ENCODE measurements at places on chromosomes 3 and 15.

- no peak for DNase-seq
Measured at GRCh38 chr15:37873336-37873735, 61.1 kb upstream of the TMCO5A start.

DNA sequence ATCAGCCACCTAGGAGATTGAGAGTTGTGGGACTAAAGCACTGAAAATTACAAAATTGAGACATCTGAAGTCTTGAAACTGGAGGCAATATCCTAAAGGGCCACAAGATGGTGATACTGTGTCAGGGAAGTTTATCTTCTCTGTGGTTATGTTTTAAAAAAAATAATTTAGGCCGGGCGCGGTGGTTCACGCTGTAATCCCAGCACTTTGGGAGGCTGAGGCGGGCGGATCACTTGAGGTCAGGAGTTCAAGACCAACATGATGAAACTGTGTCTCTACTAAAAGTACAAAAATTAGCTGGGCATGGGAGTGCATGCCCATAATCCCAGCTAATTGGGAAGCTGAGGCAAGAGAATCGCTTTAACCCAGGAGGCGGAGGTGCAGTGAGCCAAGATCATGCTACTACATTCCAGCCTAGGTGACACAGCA is 17.9 kb upstream of the NIT2 start:
- DNase-seq: peak; percentile 59

- DNase-seq: peak; percentile 59
Measured at GRCh38 chr3:171743327-171744157, 66.7 kb downstream of the PLD1 start.

- DNase-seq: peak; percentile 17
Measured at GRCh38 chr3:43503067-43503728, 118.6 kb downstream of the ANO10 start.

- DNase-seq: no peak
Measured at GRCh38 chr15:79352206-79352605, 41.3 kb downstream of the TMED3 start.
